Chondrocyte (in vitro differentiated cells): ENCODE measurements at places on chromosomes 2 and 18. TPM values are rescaled to one million over a fixed set of nuclear protein-coding genes. Genes with fewer than 3 reads are reported as not detected.

Gene MREG
- total RNA-seq = 1.8 to 4.5 TPM (median 2.7 TPM) in 3 replicates

Gene IL18R1
- 0.37 to 1.1 TPM (median 0.49 TPM) in 3 replicates for total RNA-seq

Gene UGT1A4
- total RNA-seq = not detected in 3 replicates

Gene UCN
- total RNA-seq = 1.2 to 2.7 TPM (median 1.5 TPM) in 3 replicates

Gene INSIG2
- 24.7 to 27.7 TPM (median 25.0 TPM) in 3 replicates for total RNA-seq

Gene ACADL
- total RNA-seq = not detected in 3 replicates

DNA sequence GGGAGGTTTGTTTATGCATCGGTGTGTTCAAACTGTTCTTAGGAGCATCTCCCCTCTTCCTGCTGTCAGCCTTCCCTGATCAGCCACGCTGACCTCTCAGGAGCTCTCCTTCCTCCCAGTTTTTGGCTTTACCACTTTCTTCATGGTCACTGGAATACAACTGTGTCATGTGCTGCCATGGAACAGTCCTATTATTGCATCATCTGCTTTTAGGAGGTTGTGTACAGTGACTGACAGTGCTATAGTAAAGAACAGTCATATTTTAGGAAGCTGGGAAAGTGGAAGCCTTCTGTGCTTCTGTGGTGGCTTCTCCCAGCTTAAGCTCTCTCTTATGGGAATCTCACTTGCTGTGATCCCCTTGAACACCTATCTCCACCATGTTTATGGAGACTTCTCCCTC, 165.5 kb downstream of the TPGS2 start:
- H3K27ac ChIP-seq = no peak overlapping the region
- DNase-seq = no peak
- H3K36me3 ChIP-seq = no peaks in the 10 kb centered on the region

- peaks cover 30% of the 10 kb centered on the region for H3K4me1 ChIP-seq
- peak overlapping the region; percentile 49 for H3K27ac ChIP-seq
- no peaks in the 10 kb centered on the region for H3K36me3 ChIP-seq
- no peaks in the 10 kb centered on the region for H3K27me3 ChIP-seq
Measured at GRCh38 chr2:143705108-143705707, 576.0 kb downstream of the ARHGAP15 start.

DNA sequence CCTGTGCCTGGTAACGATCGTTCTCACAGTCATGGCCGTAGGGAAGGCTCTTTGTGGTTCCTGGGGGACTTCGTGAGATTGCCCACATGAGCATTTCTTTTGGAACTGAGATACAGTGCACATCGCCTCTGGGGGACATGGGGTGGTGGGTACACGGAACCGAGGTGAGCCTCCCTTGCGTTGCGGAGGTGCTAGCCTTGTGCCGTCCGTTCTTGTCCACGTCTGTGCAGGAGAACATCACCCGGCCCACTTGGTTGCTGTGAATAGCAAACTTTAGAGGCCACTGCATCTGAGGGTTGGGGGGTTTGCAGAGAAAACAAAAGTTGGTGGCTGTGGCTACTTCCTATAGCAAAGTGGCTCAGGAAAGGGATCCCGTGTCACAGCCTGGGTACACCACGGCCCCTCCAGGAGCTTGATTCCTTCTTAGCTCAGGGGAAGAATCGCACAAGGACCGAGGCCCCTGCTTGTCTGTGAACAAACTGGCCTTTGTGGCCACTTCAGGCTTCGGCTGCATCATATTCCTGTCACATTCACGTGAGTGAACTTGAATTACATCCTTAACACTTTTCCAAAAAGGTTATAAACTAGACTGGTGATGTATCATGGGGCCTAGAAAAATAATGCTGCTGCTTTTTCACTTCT, 72.6 kb downstream of the LRRFIP1 start:
- H3K4me1 ChIP-seq = peaks cover 97% of the 10 kb centered on the region
- no peaks in the 10 kb centered on the region for H3K36me3 ChIP-seq
- peak overlapping the region; percentile 99 for H3K27ac ChIP-seq
- no peaks in the 10 kb centered on the region for H3K27me3 ChIP-seq
- peak overlapping the region; percentile 44 for H3K4me3 ChIP-seq

DNA sequence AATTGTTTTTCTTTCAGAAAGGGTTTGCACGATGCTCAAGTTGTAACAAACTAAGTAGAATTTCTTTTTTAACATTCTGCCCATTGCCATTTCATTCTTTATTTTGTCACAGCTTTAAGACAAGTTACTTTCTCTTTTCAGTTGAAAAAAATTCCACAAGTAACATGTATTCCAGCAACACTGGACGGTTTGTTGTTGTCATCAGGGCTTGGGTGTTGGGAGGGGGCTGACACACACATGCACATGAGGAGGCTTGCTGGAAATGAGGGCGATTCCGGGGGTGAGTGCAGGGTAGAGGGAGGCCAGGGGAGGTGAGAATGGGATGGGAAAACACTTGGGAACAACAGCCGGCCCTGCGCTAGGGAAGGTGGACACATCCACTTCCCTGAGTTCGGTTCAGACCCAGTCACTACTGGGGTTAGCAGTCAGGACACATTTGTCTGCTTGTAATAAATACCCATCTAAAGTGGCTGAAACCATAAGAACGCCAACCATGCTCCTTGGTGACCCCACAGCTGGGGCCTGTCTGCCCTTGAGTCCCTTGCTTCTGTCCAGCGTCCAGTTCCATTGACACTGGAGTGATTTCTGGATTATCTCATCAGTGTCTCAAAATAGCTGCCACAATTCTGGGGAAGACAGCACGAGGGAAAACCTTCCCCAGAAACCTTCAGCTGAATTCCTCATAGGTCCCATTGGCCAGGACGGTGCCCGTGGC, 141.8 kb upstream of the BCL2L11 start:
- no peak overlapping the region for H3K4me3 ChIP-seq
- H3K27me3 ChIP-seq = peaks cover 12% of the 10 kb centered on the region
- no peaks in the 10 kb centered on the region for H3K36me3 ChIP-seq
- H3K27ac ChIP-seq = no peak overlapping the region
- H3K4me1 ChIP-seq = no peaks in the 10 kb centered on the region
- DNase-seq = no peak

GRCh38 chr2:186437719-186438118, 48.3 kb upstream of the ZC3H15 start:
- DNase-seq = no peak
- H3K4me1 ChIP-seq = no peaks in the 10 kb centered on the region
- H3K27ac ChIP-seq = no peak overlapping the region
- peaks cover 3% of the 10 kb centered on the region for H3K36me3 ChIP-seq
- no peak overlapping the region for H3K4me3 ChIP-seq
- H3K27me3 ChIP-seq = no peaks in the 10 kb centered on the region

- DNase-seq = no peak
- no peak overlapping the region for H3K27ac ChIP-seq
- H3K36me3 ChIP-seq = no peaks in the 10 kb centered on the region
- no peaks in the 10 kb centered on the region for H3K27me3 ChIP-seq
- no peak overlapping the region for H3K4me3 ChIP-seq
- H3K4me1 ChIP-seq = peaks cover 4% of the 10 kb centered on the region
Measured at GRCh38 chr2:167126165-167126564, 237.9 kb downstream of the XIRP2 start.

DNA sequence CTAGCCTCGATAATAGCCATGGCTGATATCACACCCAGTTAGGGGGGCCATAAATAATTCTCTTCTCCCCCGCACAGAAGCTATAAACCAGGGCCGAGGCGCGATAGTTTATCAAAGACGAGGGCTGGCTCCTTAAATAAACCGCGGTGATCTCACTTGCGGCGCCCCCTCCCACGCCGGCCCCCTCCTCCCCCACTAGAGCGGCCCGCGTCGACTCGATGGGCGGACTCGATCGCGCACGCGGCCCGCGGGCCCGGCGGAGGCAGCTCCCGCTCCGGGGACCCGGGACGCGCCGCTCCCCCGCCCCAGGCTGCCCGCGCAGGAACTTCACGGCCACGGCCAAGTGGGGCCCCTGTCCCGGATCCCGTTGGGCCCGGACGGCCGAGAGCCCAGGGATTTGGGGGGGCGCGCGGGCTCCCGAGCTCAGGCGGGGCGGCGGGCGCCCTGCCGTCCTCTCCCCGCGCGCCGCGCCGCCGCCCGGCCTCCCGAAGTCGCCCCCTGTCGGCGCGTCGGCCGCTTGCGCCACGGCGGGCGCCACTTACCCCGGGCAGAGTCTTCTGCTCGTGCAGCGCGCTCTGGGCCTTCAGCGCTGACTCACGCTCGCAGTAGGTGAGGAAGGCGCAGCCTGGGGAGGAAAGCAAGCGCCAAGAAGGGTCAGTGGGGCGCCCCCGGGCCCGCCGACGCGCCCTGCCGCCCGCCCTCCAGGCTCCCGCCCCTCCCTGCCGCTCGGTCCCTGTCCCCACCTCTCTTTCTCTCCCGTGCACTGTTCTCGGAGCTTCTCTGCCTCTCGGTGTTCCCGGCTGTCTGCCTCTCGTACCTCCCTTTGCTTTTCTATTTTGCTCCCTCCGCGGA, 80.4 kb downstream of the CELF4 start:
- DNase-seq = no peak
- no peak overlapping the region for H3K4me3 ChIP-seq
- H3K36me3 ChIP-seq = peaks cover 3% of the 10 kb centered on the region
- no peak overlapping the region for H3K27ac ChIP-seq

- peaks cover 25% of the 10 kb centered on the region for H3K4me1 ChIP-seq
- no peaks in the 10 kb centered on the region for H3K36me3 ChIP-seq
- no peak overlapping the region for H3K27ac ChIP-seq
- H3K4me3 ChIP-seq = peak overlapping the region; percentile 75
- H3K27me3 ChIP-seq = peaks cover 37% of the 10 kb centered on the region
Measured at GRCh38 chr18:4453874-4454536, 1.1 kb downstream of the DLGAP1 start.

DNA sequence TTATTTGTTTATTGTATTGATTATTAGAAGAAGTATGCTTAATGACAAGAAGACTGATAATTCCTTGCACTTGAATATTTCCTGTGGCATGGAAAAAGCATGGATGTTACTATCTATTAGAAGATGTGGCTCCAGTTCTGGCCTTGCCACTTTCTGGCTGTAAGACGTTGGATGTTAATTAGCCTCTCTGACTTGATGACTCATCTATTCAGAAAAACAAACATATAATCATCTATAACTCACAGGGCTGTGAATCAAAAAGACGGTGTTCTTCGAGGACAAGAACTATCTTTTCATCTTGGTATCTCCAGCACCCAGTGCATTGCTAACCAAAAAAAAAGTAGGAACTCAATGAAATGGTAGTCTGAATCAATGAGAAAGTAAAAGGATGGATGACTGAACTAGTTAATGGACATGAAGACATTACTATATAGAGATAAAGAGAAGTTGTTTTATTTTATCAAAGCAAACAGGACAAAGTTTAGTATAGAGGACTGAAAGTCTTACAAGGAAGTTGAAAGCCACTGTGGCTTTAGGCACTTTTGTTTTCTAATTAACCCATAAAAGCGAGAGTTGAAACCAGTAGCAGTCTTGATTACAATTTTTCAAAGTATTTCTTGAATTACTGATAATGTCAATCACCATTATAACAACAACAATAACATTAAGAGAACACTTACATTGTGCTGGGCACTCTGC, 145.3 kb downstream of the RND3 start:
- no peak overlapping the region for H3K27ac ChIP-seq
- no peaks in the 10 kb centered on the region for H3K36me3 ChIP-seq
- no peak overlapping the region for H3K4me3 ChIP-seq

- H3K4me3 ChIP-seq = no peak overlapping the region
- H3K27me3 ChIP-seq = peaks cover 21% of the 10 kb centered on the region
- DNase-seq = peak; percentile 28
- no peak overlapping the region for H3K27ac ChIP-seq
- no peaks in the 10 kb centered on the region for H3K4me1 ChIP-seq
- H3K36me3 ChIP-seq = no peaks in the 10 kb centered on the region
Measured at GRCh38 chr2:239811111-239811781, 213.9 kb downstream of the NDUFA10 start.

GRCh38 chr2:170530284-170530745, 184.8 kb upstream of the SP5 start:
- no peak for DNase-seq
- peak overlapping the region; percentile 46 for H3K27ac ChIP-seq

DNA sequence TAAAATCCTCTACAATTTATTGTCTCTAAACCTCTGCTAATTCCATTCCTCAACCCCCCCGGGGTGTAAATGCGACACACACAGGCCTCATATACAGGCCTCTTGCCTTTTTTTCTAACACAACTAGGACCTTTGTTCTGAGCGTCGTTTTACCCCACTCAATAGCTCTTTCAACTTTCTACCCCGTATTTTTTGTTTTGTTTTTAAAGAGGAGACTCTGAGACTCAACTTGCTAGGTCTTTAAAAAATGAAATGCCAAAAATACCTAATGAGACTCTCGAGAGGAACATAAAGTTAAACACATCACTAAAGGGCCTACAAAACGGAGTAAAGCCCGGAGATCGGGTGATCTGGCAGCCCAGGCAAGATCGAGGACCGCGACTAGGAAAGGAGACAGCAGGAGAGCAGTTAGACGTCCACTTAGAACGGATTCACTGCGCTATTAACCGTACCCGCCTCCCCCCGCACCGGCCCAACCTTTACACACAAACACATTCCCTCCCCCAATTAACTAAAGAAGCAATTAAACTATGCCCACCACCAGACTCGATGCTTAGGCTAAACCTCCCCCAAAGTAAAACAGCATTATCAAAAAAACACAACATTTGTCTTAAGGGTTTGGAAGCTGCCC, 1.7 kb downstream of the TRIP12 start:
- no peaks in the 10 kb centered on the region for H3K27me3 ChIP-seq
- peaks cover 7% of the 10 kb centered on the region for H3K36me3 ChIP-seq
- DNase-seq = no peak
- H3K4me3 ChIP-seq = peak overlapping the region; percentile 100

GRCh38 chr2:96083064-96083939, 33.1 kb downstream of the ADRA2B start:
- H3K27ac ChIP-seq = no peak overlapping the region
- H3K4me3 ChIP-seq = no peak overlapping the region
- DNase-seq = peak; percentile 68
- H3K36me3 ChIP-seq = peaks cover 1% of the 10 kb centered on the region
- peaks cover 18% of the 10 kb centered on the region for H3K27me3 ChIP-seq

- H3K27me3 ChIP-seq = no peaks in the 10 kb centered on the region
- H3K36me3 ChIP-seq = peaks cover 13% of the 10 kb centered on the region
- no peak for DNase-seq
- H3K4me1 ChIP-seq = peaks cover 79% of the 10 kb centered on the region
Measured at GRCh38 chr18:58862851-58863538, 1.7 kb upstream of the ZNF532 start.

DNA sequence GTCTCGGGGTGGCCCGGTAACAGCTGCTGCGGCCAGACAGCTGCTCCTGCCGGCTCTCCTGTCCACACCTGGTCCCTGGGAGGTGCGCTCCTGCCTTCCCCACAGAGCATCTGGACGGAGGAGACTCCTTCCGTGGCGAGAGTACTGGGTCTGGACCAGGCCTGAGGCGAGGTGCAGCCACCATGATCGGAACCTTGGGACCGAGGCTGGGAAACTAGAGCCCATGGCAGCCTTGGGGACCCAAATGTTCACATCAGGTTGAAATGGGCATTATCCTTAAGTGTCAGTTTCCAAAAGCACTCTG, 628 bp downstream of the GIGYF2 start:
- peak overlapping the region; percentile 93 for H3K27ac ChIP-seq
- DNase-seq = peak; percentile 93
- peaks cover 37% of the 10 kb centered on the region for H3K4me1 ChIP-seq
- no peaks in the 10 kb centered on the region for H3K27me3 ChIP-seq
- H3K36me3 ChIP-seq = peaks cover 3% of the 10 kb centered on the region
- peak overlapping the region; percentile 95 for H3K4me3 ChIP-seq

- H3K27ac ChIP-seq = no peak overlapping the region
- no peak for DNase-seq
- H3K27me3 ChIP-seq = no peaks in the 10 kb centered on the region
- no peak overlapping the region for H3K4me3 ChIP-seq
Measured at GRCh38 chr2:9003366-9003615, 193 bp downstream of the MBOAT2 start.

- peaks cover 3% of the 10 kb centered on the region for H3K27me3 ChIP-seq
- peaks cover 7% of the 10 kb centered on the region for H3K4me1 ChIP-seq
- H3K36me3 ChIP-seq = no peaks in the 10 kb centered on the region
- H3K4me3 ChIP-seq = no peak overlapping the region
- no peak overlapping the region for H3K27ac ChIP-seq
Measured at GRCh38 chr2:217065695-217066405, 206.0 kb upstream of the TNP1 start.
